ENCODE measurements at places on chromosomes 6 and 20.

DNA sequence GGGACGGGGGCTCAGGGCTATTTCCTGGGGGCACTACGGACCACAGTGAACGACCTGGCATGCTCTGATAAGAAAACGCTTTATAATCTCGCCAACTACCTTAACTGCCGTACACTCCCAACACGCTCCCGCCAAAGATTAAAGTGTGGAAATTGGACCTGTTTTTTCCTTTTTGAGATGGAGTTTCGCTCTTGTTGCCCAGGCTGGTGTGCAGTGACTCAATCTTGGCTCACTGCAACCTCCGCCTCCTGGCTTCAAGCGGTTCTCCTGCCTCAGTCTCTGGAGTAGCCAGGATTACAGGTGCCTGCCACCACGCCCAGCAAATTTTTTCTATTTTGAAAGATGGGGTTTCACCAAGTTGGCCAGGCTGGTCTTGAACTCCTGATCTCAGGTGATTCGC lies 346 bp upstream of the SLC44A4 start:
- DNase-seq = no peak

DNA sequence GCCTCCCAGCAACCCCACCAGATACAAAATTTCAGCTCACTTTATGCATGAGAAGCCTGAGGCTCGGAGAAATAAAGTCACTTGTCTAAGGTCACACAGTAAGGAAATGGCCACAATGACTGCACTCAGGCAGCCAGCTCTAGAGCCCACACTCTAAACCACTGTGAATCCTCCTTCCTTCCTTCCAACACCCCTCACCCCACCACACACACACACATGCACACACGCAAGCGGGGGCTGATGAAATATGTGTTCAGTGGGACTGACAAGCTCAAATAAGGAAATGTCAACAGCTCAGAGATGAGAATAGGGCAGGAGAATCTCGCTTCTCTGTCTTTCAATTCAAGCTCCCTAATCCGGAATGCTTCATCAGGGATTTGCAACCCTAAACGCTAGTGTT lies 6.0 kb upstream of the BPIFA1 start:
- DNase-seq = no peak

DNA sequence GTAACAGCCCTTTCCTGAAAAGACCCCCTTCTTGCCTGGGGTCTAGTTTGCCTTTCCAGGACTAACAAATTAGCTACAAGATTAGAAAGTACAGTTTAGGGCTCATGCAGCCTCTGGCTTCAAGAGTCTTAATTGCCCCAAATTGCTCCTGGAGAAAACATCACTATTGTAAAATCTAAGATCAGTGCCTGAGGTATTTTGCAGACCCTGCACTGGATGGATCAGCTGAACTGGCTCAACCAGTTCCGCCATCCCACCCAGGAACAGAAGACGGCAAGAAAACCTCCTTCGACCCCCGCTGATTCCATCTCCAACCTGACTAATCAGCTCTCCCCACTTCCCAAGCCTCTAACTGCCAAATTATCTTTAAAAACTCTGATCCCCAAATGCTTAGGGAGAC lies 236.5 kb upstream of the KCNG1 start:
- no peak for DNase-seq

GRCh38 chr6:144493035-144493910 lies 208.1 kb downstream of the UTRN start:
- no peak for DNase-seq

DNA sequence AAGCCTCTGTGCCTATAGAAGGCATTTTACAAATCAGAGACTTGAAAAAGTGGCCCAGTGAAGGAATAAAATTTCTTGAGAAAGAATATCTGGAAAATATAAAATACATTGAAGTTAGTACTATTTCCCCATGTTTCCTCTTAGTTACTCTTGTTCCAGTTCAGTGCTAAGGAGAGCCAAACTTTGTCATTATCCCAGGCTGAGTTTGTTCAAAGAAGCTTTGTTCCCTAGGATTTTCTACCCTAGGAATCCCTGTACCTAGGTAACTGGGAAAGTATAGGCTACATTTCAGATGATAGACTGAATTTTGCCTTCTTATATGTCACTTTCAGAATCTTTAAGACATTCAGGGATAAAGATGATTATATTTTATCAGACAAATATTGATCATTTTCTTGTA lies 1395.7 kb upstream of the MAP3K7 start:
- DNase-seq = no peak

GRCh38 chr6:137829641-137830083 lies 37.4 kb upstream of the TNFAIP3 start:
- DNase-seq = no peak

DNA sequence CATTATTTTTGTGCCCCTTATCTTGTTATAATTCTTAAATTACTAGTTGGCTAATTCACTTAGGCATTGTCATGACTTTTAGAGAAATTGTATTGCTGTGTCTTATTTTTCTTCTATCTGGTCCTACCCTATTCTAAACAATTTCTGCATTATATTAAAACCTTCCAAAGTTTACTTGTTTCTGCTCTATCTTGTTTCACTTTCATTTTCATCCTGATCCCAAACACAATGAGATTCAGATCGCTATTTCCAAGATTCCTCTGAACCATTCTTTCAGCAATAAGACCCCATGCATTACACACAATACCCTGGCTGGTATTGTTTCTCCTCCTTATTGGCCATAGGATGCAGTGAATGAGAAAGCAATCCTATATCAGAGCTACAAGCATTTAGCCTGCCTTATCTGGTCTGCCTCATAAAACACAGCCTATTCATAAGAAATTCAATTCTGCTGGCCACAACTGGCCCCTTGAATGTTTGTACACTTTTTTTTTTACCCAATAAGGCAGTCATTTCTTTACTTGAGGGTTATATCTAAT lies 69.9 kb upstream of the POU3F2 start:
- peak; percentile 12 for DNase-seq

GRCh38 chr20:61525781-61526431 lies 273.8 kb downstream of the CDH4 start:
- DNase-seq = no peak

GRCh38 chr6:34940030-34940434 lies 51.0 kb downstream of the ANKS1A start:
- no peak for DNase-seq

DNA sequence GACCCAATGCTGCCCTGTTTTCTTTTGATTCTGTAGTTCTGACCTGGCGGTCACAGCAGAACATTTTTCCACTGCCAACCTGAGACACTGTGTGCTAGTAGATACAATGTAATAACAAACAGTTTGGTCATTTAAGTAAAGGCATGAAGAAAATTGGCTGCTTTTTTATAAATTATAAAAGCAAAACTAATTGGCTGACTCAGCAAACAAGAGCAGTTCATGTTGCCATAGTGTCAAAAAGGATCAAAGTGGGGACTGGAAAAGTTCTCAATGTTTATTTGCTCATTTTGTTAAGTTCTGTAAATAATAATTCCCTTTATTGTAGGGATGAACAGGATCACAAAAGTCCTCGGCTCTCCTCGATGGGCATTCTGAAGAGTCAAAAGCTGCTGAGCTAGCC lies 599.5 kb downstream of the PKHD1 start:
- DNase-seq = no peak
